Left renal cortex interstitium (tissue), 4 donors: ENCODE measurements at places on chromosomes 2 and 18. TPM values are rescaled to one million over a fixed set of nuclear protein-coding genes. Genes with fewer than 3 reads are reported as not detected.

The PIEZO2 gene
- 12.7 TPM for polyA plus RNA-seq

The CDK5R2 gene
- 0.06 TPM for polyA plus RNA-seq

The EHD3 gene
- polyA plus RNA-seq, result 30.2 TPM

The ALPI gene
- 0.09 TPM for polyA plus RNA-seq

The PRSS56 gene
- polyA plus RNA-seq, result 0.27 TPM

The GALNT5 gene
- 0.65 TPM for polyA plus RNA-seq

The PAIP2B gene
- 18.5 TPM for polyA plus RNA-seq

The KIAA2012 gene
- polyA plus RNA-seq, result 0.25 TPM

GRCh38 chr2:119699016-119699606 lies 20.1 kb downstream of the TMEM177 start:
- no peak for DNase-seq

- DNase-seq, result no peak
These were observed 62.1 kb downstream of the SCN3A start for GRCh38 chr2:165141601-165142354.

- no peak for DNase-seq
These were observed 1016.8 kb downstream of the CNTNAP5 start for GRCh38 chr2:125041846-125042245.

- no peak for DNase-seq
These were observed 60.0 kb upstream of the OTOF start for GRCh38 chr2:26537826-26538475.

GRCh38 chr18:69233465-69234054 lies 167.1 kb upstream of the DOK6 start:
- DNase-seq, result no peak

GRCh38 chr2:23478087-23478932 lies 93.3 kb downstream of the KLHL29 start:
- no peak for DNase-seq

GRCh38 chr18:34122724-34123334 lies 101.9 kb downstream of the NOL4 start:
- peak; percentile 28 for DNase-seq

GRCh38 chr18:3851159-3851558 lies 401.2 kb downstream of the TGIF1 start:
- no peak for DNase-seq

DNA sequence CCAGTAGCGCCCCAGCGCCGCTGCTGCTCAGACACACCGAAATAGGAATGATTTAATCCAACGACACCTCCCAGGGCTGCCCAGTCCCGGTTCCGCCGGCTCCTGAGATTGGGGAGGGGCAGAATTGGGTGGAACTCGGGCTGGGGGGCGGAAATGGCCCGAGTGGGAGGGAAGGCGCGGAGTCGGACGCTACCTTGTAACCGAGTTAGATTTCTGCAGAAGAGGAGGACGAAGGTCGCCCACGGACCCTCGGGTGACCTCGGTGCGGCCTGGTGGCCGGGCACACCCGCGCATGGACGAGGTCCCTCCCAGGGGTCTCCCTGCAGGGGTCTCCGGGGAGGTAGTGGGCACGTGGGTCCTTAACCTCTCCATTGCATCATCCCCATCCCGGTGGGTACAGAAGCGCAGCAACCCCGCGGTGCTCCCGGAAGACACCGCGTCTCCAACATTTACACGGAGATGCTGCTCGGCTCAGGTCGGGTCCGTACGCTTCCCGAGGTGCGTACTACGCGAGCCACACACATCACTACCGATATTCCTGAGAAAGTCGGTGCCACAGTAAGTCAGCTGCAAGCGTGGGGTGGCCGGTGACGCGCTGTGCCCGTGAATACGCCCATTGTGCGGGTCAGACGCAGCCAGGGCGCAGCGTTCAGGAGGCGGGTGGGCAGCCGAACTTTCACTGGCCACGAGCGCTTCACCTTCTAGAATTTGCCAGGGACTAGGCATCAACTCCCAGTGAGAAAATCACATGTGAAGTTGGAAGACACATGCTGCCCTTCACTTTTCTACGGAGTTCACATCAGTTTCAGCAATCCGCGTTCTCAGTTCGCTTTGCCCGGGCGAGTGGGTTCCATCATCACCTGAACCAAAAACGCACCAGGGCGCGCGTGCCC lies 3.0 kb downstream of the ZNF516 start:
- DNase-seq, result no peak

DNA sequence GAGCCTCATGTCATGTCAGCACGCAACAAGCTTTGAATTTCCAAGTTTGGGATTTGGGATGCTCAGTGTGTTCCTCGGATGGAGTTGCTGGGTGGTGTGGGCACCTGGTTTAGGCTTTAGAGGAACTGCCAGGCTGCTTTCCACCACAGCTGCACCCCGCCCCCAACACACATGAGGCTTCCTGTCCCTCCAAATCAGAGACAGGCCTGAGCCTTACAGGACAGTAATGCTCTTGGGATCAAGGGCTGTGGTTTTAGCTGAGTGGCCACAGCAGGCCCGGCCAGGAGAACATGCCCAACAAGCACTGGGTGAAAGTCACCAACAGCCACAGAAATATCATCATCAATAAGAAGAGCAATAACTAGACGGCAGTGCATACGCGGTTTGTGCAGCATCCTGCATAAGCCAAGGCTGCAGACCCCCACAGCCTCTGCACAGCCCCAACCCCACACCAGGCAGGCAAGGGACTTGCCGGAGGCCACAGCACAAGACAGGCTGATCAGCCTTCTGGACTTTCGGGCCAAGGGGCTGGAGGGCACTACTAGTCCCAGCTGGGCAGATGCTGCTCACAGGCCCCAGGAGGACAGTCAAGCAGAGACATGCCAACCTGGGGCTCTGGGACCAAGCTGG lies 29.7 kb upstream of the GPC1 start:
- no peak for DNase-seq

GRCh38 chr2:8980096-8980495 lies 23.4 kb downstream of the MBOAT2 start:
- DNase-seq, result no peak

DNA sequence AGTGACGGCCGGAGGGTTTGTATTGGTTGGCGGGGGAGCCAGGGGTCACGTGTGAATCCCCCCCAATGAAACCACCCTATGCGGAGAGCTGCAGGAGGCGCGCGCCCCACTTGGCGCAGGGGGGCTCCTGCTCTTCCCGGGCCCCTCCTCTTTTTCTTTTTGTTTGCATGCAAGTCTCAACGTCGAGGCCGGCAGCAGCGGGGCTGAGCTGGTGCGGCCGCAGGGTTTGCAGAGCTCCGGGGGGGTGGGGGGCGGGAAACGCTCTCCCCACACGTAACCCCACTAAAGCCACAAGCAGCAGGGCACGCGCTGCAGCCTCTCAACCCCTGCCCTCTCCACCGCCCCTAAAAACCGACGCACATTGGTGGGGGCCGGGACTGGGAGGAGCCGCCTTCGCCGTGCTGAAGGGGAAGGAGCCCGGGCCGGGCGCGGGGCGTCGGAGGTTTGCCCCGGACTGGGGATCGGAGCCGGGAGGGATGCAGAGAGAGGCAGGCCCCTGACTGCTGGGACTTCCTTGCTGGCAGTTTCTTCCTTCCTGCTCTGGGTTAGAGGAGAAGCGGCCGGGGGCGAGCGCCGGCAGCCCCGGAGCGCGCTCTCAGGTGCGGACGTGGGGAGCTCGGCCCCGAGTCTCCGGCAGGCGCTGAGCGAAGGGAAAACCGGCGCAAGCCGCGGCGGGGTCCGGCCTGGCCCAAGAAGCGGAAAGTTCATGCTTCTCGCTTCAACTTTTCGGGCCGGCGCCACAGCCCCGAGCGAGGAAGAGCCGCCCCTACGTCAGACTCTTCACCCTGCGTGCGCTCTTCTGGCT lies 864 bp downstream of the LBH start:
- DNase-seq, result no peak

DNA sequence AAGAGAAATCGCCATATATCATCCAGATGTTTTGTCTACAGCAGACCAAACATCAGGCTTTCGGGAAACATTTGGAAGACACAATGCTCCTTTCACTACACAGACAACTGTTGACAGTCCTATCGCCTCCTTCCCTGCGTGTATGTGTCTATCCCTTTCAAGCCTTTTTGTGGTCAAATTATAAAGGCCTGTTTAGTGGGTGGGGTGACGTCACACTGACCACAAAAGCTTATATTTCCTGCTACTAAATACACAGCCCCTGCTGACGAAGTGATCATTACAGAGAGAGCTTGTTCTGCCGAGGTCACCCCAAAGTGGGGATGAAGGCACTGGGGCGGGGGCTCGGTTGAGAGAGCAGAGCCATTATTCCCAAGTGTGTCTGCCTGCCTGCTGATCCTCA lies 302.7 kb upstream of the TNP1 start:
- DNase-seq, result no peak

DNA sequence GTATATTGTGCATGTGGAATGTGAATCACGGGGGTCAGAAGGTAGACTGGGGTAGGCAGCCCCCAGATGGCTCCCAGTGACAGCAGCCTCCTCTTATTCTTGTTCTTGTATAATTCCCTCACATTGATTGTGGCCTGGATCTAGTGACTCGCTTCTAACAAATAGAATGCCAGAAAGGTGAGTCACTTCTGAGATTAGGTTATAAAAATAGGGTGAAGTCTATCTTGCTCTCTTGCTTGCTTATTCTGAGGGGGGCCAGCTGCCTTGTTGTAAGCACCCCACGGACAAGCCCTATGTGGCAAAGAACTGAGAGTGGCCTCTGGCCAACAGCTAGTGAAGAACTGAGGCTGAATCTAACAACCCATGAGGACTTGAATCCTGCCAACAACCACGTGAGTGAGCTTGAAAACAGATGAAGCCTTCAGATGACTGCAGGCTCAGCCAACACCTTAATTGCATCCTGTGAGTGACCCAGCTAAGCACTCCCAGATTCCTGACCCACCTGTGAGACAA lies 15.6 kb upstream of the RMND5A start:
- DNase-seq, result no peak

DNA sequence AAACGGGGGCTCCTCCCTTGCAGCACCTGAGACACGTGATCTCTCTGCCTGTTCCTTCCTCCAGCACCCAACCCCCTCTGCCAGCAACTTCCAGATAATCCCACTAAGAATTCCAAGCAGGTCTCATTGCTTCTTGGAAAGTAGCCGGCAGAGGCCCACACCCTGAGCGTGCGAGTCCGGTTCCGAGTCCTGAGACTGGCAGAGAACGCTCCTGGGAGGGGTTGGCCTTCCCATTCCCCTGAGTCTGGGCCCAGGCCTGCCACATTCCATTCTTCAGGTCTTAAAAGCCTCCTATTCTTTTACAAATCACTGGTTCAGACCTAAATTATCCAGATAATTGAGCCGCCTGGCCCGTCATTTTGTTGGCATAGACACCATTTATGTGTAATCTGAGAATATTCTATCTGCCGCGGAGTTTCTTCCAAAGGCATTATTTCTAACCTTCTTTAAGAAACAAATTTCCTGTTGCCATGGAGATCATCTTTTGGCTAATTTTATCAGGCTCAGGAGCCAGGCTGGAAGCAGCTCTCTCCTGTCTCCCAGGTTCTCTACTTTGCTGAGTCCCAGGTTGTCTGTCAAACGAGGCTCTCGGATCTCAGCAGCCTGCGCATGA lies 165.4 kb downstream of the MYCN start:
- no peak for DNase-seq

- DNase-seq, result no peak
These were observed 8.7 kb upstream of the BIN1 start for GRCh38 chr2:127115471-127116199.

- DNase-seq, result no peak
These were observed 16.7 kb upstream of the GTF2A1L start for GRCh38 chr2:48600917-48601316.

DNA sequence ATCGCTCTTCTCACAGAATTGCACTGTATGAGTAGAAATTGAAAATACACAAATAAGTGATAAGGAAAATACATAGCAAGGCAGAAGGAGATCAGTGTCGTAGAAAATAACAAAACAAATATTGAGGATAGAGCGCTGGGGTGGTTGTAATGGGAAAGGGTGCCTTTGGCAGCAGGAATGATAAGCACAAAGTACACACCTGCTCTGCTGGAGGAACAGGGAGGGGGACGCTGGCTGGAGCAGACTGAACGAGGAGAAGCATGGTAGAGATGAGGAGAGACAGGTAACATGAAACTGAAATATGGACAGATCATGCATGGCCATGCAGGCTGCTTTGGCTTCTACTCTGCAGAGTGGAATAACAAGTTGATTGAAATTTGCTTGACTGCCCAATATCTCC lies 181.2 kb upstream of the FSHR start:
- no peak for DNase-seq

DNA sequence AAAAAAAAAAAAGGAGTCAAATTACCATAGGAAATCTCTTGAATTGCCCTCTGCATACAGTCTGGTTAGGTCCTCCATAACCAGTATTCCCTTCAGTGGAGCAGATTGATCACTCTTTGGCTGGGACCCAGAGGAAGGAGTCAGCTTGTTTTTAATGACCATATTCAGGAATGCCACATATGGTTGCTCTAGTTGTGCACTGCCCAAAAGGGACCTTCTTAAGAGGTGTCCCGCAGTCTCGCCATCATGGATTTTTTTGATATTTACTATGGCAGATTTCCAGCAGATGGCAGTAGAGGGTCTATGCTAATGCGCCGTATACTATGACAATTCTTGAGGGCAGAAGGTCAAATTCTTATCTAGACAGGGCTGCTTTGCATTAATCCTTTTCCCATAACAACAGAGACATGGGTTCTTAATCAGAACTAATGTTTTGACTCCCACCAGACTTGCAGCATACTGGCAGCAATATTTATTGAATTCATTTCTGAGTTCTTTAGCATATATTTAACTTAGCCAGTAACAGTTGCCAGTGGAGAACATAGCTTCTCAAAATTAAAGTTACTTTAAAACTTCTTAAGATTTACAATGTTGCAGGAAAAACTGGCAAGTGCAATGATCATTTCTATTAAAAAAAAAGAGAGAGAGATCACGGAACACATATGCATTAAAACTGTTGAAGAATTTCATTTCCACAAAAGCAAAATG lies 31.8 kb upstream of the INPP4A start:
- no peak for DNase-seq

DNA sequence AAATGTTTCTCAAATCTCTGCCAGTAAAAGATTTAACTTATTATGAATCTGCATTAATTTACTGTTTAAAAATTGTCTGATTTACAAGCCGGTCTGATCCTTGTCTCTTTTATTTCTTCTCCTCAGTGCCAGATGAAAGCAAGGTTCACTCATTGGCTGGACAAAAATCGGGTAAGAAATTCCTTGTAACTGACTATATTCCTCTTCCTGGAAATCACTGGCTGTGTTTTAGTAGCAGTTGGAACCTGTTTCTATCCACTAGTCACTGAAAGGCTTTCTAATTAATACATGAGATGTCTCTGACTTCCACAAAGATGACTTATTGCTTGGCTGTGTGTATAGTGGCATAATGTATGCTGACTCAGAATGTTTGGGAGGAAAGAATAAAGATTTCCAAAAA lies 436.6 kb upstream of the NRP2 start:
- no peak for DNase-seq

DNA sequence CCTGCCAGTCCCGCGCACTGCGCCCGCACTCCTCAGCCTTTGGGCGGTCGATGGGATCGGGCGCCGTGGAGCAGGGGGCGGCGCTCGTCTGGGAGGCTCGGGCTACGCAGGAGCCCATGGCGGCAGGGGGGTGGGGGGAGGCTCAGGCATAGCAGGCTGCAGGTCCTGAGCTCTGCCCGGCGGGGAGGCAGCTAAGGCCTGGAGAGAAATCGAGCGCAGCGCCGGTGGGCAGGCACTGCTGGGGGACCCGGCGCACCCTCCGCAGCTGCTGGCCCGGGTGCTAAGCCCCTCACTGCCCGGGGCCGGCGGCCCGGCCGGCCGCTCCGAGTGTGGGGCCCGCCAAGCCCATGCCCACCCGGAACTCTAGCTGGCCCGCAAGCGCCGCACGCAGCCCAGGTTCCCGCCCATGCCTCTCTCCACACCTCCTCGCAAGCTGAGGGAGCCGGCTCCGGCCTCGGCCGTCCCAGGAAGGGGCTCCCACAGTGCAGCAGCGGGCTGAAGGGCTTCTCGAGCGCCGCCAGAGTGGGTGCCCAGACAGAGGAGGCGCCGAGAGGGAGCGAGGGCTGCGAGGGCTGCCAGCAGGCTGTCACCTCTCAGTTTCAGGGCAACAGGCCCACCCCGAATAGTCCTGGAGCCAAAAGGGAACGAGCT lies 74.1 kb downstream of the PSMG2 start:
- no peak for DNase-seq
